Hippocampal formation (tissue), 2 donors: ENCODE measurements at places on chromosomes 7 and 10.

DNA sequence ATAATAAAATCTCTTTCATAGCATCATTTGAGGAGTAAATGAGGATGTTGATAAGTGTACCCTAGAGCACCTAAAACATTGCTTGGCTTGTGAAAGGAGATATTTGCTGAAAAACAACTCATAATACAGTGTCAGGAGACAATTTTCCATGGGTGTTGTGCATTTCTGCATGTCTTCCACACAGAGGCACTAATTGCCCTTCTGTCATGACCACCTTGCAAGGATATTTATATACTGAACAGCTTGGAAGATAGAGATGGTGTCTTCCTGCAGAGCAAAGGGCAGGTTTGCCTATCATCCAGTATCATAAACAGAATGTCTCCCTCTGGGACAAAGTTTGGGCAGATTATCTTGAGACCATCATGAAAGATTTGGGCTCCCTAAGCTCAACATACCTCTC, 495.2 kb upstream of the LRRN3 start:
- DNase-seq: no peak

- no peak for DNase-seq
Observed at GRCh38 chr7:87850836-87851593, 25.1 kb downstream of the SLC25A40 start.

DNA sequence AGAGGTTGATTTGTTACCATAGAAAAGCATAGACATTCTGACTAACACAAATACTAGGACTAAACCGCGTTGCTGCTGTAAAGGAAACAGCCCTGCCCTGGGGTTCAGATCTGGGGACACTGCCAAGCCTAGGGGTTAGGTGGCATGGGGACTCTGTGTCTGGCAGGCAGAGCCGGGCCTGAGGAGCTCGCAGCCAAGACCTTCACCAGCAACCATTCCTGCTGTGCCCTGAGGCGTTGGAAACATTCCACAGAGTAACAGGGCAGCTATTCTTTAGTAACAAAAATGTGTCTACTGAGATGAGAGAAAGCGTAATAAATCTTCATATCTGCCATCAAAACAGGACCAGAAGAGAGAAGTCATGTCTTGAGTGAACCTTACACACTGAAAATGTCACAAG, 280.5 kb downstream of the POM121L12 start:
- peak; percentile 13 for DNase-seq

- no peak for DNase-seq
Observed at GRCh38 chr7:119482209-119482608, 790.8 kb upstream of the KCND2 start.

DNA sequence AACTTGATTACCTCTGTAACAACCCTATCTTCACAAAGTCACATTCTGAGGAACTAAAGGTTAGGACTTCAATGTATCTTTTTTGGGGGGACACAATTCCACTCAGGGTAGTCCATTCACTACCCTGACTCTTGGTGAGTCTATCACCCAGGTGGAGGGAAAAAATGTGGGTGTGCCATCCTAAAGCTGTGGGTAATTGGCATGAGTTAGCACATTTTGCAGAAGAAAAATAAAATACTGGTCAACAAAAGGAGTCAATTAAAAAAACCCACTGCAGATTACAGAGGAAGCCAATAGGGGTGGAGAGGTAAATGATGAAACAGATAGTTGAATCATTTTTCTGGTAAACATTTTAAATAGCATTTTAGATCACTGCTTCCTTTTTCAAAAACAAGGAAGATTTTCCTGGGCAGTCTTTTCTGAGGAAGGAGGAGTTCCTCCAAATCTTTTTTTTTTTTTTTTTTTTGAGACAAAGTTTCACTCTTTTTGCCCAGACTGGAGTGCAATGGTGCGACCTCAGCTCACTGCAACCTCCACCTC, 5.1 kb upstream of the BLVRA start:
- DNase-seq: no peak

- no peak for DNase-seq
Observed at GRCh38 chr10:18549105-18549504, 102.3 kb downstream of the NSUN6 start.

- DNase-seq: no peak
Observed at GRCh38 chr7:112226701-112227276, 20.3 kb downstream of the ZNF277 start.

DNA sequence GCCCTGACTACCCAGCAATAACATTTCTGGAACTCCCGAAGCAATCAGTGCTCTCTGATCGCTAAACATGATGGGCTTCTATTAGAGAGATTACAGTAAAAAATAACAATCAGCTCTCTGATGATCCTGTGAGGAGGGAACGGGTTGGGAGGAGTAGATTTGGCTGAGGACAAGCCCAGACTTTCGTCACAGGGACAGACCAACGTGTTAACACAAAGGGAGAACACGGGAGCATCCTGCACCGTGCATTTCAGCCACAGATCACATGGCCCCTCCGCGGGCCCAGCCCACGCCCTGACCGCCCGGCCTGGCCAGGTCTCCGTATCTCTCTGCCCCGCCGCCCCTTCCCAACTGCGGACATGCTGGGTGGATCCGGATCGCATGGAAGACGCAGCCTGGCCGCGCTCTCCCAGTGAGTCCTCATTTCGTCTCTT, 95.0 kb upstream of the AGBL3 start:
- peak; percentile 77 for DNase-seq

- no peak for DNase-seq
Observed at GRCh38 chr10:78028438-78029268, 662 bp downstream of the POLR3A start.

- DNase-seq: no peak
Observed at GRCh38 chr10:824497-824896, 107.0 kb downstream of the LARP4B start.
